Lower leg skin (tissue), 4 donors: ENCODE measurements at places on chromosomes 3 and 15. TPM values are rescaled to one million over a fixed set of nuclear protein-coding genes. Genes with fewer than 3 reads are reported as not detected.
A peak's percentile ranks its signal among the peaks of the same experiment; 100 is the strongest.

GRCh38 chr3:109336291-109336861 lies 970 bp downstream of the DPPA4 start:
- DNase-seq, result no peak

GRCh38 chr3:172924546-172924945 lies 174.0 kb downstream of the ECT2 start:
- no peak for DNase-seq

GRCh38 chr3:45103753-45104714 lies 42.1 kb downstream of the CDCP1 start:
- DNase-seq, result peak; percentile 3

DNA sequence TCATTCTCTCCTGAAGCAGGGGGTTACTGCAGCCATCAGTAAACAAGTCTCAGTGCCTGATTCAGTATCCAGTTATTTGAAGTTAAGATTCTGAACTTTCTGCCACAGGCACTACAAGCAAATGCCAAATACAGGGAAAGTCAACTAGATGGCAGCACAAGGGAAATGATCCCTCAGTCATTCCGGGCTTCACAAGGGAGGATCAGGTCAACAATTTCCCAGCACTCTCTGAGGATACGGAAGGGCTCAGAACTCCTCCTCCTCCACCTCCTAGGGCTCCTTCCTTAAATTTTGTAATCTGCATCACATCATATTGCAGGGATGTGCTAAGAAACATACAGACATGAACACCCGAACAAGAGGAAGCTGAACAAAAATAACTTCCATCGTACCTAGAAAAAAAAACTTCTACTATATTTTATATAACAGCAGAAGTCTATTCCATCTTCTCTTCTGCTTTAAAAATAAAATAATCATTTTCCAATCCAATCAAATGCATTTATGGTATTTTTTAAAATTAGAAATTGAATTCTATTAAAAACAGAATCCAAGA lies 187.1 kb downstream of the FMN1 start:
- no peak for DNase-seq

GRCh38 chr3:171429635-171430034 lies 30.6 kb downstream of the TNIK start:
- no peak for DNase-seq

DNA sequence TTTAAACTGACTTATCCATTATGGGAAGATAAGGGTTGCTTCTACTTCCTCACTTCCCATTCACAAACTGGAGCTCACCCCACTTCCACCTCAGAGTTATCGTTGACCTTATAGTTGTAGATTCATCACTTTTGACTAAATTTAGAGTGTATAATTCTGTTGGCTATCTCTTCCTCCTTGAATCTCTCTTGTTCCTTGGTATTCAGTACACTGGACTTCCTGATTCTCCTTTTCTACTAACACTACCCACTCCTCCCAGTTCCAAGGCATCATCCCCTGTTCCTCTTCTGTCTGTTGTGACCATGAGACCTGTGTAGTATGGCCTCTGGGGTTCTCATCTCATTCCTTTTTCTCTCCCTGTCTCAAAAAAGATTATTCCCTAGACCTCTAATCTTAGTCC lies 5.9 kb upstream of the GPR87 start:
- DNase-seq, result no peak

GRCh38 chr3:8488411-8488810 lies 13.2 kb upstream of the LMCD1 start:
- DNase-seq, result no peak

- DNase-seq, result no peak
Measured at GRCh38 chr3:121979246-121979645, 42.8 kb downstream of the ILDR1 start.

Gene PDE12
- 21.6 TPM for total RNA-seq

DNA sequence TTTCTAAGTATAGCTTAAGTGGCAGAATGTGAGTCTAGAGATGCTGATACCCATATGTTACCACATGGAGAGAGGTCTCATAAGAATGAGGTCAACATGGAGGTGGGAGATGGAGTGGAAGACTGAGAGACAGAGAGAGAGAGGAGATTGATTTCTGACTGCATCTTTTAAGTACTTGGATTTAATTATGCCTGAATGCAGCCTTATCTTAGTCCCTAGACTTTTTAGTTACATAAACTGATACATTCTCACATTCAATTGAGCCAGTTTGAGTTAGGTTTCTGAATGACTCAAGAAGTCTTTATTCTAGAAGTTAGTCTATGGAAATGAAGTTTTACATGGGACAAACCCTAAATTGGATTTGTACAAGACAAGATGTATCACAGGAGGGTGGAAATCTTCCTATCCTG lies 58.5 kb upstream of the TNFSF10 start:
- DNase-seq, result no peak

Gene MFN1
- total RNA-seq, result 41.3 TPM

DNA sequence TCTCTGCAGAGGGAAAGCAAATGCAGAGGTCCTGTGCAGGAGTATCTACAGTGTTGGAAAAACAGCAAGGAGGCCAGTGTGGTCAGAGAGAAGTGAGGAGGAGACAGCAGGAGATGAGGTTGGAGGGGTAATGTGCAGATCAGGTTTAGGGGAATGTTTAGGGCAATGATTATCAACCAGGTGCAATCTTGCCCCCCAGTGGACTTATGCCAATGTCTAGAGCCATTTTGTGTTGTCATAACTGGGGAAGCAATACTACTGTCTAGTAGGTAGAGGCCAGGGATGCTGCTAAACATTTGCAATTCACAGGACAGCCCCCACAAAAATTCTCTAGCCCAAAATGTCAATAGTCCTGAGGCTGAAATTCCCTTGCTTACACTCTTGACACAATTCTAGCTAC lies 13.1 kb downstream of the CCDC191 start:
- DNase-seq, result no peak

Gene P2RY13
- 0.39 TPM for total RNA-seq

Gene IQSEC1
- total RNA-seq, result 31.9 TPM

Gene SLC9C1
- total RNA-seq, result not detected

GRCh38 chr15:37135225-37135624 lies 34.9 kb upstream of the MEIS2 start:
- no peak for DNase-seq

GRCh38 chr15:68335655-68336054 lies 58.1 kb downstream of the FEM1B start:
- no peak for DNase-seq

Gene GOLGA8M
- 0.13 TPM for total RNA-seq

DNA sequence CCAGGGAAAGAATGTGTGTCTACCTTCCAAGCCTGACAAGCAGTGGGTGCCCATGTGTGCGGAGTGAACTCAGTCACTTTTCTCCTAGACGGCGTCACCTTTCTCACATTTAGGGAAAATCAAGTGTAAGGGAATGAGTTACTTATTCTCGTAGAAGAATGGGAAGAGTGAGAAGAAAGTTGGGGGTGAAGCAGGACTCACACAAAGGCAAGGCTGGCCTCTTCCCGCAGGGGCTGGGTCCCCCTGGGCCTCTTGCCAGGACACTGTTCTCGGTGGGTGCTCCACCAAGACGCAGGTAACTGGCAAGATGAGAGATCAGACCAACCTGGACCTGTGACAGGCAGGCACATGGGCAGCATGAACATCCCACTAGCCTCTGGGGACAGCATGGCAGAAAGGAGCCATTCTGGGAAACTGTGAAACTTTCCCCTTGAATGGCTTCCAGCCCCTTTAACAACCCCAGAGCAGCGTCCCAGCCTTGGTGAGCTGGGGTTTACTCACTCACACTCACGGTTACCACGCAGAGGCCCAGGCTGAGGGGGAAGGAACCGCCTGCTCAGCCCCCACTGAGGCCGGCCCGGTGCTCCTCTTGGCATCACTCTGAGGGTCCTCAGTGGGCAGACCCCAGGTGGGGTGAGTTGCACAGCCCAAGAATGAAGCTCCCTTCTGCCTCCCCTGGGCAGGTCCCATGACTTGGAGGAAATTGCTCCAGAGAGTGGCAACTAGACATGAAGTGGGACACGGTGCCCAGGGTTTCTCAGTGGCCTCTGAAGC lies 15.0 kb upstream of the SRP14 start:
- DNase-seq, result no peak

DNA sequence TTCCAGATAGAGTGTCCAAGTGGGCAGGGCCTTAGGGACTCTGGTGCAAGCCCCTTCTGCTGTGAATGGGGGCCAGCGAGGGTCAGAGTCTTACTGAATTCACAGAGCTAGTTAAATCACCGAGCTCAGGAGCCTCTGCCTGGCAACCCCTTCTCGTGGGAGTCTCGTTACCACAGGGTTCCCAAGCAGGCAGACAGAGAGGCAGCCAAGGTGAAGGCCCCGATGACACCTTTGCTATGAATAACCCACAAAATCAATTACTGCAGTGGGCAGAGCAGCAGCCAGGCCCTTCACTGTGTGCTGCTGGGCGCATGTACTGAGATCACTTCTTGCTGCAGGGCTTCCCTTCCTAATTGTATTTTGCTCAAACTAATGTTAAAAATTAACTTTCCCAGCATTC lies 56.9 kb downstream of the SPSB4 start:
- DNase-seq, result peak; percentile 64

Gene IGDCC3
- total RNA-seq, result not detected

DNA sequence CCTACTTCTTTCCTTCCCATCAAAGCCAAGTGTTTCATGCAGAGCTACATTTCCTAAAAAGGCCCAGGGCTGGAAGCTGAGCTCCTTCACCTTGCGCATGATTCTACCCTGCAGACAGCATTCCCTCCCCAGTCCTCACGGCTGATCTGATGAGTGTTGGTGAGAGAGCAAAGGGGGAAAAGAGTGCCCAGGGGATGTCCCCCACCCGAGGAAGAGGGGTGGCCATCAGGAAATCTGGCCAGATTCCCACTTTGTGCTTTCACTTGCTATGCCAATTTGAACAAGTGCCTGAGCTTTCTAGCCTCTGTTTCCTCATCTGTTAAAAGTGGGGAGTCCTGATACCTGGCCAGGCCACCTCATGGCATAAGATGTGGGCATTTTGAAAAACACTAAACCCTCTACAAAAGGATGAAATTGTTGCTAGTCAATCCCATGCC lies 231.0 kb upstream of the TLE3 start:
- no peak for DNase-seq

Gene ASB14
- not detected for total RNA-seq

Gene BFSP2
- not detected for total RNA-seq

DNA sequence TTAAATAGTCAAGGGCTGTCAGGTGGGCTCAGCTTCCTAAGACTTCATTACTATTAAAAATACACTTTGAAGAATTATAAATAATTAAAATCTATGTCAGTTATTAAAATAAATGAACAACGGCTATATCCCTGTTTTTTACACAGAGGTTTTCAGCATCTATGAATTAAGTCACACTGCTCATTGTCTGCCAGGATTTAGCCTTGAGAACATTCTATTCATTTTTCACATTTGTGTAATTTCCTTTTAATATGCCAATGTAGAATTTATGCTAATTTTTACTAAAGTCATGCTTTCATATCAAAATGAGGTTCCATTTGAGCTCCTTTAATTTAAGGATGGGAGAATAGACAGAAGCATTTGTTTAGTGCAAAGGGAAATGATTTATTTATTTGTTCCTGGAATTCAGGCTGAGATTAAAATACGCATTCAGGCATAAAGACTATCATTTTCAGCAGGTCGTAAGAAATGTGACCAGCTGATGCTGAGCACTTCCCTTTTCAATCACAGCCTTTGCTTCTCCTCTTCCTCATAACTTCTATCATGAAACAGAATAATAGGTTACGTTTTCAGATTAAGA lies 345.1 kb downstream of the MFSD1 start:
- no peak for DNase-seq

Gene LRTM1
- not detected for total RNA-seq

Gene SPG11
- 78.1 TPM for total RNA-seq

Gene OTOL1
- total RNA-seq, result not detected

DNA sequence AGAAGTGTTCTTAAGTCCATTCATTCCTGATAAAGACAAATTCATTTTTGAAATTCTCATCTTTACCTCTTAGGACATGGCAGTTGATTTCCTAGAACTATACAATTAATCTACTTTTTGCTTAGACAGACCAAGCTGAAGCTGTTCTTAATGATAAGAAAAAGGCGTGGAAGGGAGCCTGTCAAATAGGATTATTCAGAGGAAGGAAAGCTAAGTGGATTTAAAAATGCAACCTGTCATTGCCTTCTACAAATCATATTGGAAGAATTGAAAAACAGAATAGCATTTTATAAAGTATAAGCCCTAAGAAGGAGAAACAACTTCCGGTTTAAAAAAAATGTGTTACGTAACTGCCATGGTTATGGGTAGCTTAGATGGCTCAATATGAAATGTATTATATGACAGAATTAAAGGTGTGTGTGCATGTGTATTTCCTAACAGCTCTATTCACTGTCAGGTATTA lies 81.2 kb upstream of the RAP2B start:
- no peak for DNase-seq

- no peak for DNase-seq
Measured at GRCh38 chr15:43144512-43144911, 11.1 kb downstream of the TMEM62 start.

- no peak for DNase-seq
Measured at GRCh38 chr3:172848910-172849309, 98.4 kb downstream of the ECT2 start.

Gene RASSF1
- total RNA-seq, result 50.0 TPM

GRCh38 chr3:58198804-58199203 lies 12.0 kb downstream of the DNASE1L3 start:
- DNase-seq, result no peak

Gene CGNL1
- 19.6 TPM for total RNA-seq

Gene DUSP7
- total RNA-seq, result 96.3 TPM

- DNase-seq, result no peak
Measured at GRCh38 chr3:71559021-71559420, 24.5 kb downstream of the FOXP1 start.

Gene ZNF620
- 0.51 TPM for total RNA-seq

Gene NR2C2
- 58.2 TPM for total RNA-seq

- no peak for DNase-seq
Measured at GRCh38 chr3:26081166-26081565, 291.3 kb downstream of the OXSM start.

GRCh38 chr15:74769463-74770025 lies 12.3 kb upstream of the CSK start:
- no peak for DNase-seq

GRCh38 chr3:96657710-96658109 lies 156.7 kb upstream of the EPHA6 start:
- DNase-seq, result no peak
